SK-N-DZ (cell line): ENCODE measurements at places on chromosomes 3 and 15.

GRCh38 chr3:46027736-46028397 lies 584 bp upstream of the XCR1 start:
- no peak for DNase-seq

DNA sequence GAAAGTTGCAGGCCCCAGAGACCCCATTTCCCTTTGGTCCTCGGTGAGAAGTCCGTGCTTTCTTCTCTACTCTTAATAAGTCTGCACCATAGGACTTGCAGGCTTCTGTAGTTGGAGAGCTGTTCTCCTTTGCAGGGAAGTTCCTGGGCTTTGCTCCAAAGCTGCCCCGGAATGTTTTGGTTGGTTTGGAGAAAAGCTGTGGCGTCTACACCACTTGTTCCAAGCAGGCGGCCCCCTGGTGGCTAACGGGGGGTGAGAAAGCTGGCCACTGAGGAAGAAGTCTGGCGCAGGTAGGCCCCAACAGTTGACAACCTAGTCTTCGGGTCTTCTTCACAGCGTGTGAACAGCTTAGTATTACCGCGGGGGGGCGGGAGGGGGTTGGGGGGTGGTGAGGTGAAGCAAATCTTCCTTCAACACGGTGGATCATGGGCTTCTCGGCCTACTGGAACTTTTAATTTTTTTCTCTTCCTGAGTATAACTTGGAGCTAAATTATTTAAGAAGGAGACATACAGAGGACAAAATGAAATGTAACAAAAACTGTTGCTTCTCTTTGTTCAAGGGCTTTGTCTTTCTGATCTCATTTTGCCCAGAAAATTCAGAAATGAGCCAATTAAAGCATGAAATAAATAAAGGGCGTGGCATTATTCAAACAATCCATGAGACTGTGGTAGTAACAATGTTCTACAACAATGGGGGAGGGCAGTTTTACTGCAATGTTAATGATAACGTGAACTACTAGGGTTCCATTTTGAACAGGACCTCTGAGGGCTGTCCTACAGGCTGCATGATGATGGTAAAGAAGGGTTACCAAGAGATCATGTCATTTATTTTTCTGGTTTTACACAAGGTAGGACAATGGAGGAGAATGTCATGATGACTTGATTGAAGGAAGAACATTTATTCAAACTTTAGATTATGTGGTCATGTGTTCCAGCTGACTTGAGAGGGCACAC lies 2.2 kb upstream of the THRB start:
- DNase-seq = no peak

DNA sequence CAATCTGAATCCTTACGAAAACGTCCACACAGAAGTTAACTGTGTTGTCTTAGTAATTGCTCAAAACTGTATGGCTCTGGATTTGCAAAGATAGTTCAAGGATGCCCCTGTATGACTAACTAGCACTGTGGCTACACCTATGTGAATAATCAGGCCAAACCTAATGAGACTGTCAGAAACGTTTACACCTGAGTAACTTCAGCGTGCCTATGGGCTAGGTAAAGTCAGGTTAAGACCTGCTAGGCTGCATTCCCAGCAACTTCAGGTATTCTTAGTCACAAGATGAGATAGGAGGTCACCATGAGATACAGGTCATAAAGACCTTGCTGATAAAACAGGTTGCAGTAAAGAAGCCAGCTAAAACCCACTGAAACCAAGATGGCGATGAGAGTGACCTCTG lies 87.8 kb upstream of the PLXND1 start:
- no peak for DNase-seq

DNA sequence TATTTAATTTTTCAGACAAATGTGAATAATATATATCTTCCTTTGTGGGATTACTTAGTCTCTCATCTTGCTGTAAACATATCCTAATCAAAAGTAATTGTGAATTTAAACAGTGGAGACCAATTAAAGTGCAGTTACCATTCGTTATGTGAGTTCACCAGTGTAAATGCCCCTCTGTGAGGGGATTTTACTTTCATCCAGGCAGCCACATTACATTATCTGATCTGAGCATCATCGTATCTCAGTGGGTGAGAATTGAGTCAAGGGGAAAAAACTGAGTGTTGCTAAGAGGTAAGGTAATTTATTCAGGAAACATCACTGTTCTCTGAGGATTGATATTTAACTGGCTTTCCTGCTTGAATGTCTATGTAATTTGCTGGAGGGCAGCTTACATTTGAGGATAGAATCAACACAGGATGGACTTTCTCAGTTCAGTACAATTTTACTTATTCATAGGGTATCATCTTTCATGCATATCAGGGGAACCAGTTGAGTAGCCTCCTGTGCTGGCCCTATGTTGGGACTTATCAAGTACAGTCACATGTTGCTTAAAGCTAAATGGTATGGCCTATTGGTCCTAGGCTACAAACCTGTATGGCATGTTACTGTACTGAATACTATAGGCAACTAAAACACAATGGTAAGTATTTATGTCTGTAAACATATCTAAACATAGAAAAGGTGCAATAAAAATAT lies 219.7 kb downstream of the CD47 start:
- no peak for DNase-seq

GRCh38 chr15:85280203-85280602 lies 100.2 kb upstream of the AKAP13 start:
- no peak for DNase-seq

GRCh38 chr3:5013021-5013906 lies 34.0 kb downstream of the BHLHE40 start:
- DNase-seq = no peak

DNA sequence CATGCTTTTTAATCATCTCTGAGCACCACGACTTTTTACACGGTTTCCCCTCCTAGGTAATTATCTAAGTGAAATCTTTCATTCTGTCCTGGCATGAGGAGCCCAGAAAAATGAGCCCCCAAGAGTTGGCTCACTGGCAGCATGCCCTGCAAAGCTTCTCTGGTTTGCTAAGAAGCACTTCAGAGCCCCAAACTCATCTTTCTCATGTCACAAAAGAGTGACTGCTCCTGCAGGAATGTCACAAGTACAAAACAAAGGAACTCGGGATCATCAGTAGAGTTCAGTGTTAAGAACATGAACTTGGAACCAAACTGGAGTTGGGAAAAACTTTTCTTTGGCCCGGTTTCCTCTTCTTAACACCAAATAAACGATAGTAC lies 123.9 kb downstream of the FOXB1 start:
- DNase-seq = no peak

GRCh38 chr15:98806275-98806895 lies 158.0 kb downstream of the IGF1R start:
- no peak for DNase-seq

DNA sequence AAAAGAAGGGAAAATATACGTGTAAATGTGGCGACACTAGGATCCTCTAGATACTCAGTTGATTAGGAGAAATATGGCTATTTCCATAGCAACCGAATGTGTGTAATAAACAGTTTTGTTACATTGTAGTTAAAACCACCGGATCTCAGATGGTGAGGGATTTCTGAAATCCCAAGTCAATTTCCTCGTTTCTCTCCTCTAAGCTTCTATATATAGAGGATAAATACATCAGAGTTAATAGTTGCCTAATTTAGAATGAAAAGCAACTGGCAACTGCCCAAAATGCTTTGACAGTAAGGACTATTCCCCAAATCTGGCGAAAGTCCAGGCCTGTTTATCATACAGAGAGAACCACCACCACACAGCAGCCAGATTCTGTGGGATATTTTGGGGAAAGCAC lies 112.6 kb downstream of the GABRB3 start:
- no peak for DNase-seq

DNA sequence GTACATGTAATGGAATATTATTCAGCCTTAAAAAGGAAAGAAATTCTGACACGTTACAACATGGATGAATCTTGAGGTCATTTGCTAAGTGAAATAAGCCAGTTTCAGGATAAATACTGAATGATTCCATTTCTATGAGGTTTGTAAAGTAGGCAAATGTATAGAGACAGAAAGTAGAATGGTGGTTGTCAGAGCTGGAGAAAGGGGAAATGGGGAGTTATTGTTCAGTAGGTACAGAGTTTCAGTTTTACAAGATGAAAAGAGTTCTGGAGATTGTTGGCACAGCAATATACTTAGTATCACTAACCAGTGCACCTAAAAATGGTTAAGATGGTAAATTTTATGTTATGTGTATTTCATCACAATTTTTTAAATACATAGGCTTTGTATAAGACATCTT lies 60.6 kb downstream of the USP8 start:
- no peak for DNase-seq

DNA sequence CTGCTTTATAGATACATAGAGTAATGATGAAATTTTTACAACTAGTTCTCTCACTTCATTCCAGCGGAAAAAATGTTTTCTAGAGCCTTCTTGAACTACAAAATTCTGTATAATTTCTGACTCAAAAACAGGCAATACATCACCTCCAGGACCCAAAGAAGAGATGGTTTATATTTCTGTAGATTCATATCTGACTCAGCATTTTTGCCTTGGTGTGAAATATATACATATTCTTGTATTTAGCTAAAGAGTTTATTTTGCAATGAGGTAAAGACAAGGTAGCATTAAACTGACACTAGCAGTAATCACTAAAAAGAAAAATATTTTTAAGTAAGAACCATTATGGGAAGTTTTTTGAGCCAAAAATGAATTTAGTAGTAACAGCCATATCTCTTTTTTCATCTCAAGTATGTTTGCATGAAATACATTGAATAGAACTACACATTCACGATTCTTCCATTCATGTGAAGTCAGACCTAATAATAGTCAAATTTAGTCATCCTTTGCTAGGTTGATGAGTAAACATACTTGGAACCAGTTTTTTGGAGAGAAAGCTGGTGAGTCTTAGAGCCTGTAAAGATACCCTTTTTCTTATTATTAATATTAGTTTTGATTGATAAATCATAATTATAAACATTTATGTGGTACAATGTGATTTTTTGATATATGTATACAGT lies 31.6 kb downstream of the COL8A1 start:
- DNase-seq = no peak

DNA sequence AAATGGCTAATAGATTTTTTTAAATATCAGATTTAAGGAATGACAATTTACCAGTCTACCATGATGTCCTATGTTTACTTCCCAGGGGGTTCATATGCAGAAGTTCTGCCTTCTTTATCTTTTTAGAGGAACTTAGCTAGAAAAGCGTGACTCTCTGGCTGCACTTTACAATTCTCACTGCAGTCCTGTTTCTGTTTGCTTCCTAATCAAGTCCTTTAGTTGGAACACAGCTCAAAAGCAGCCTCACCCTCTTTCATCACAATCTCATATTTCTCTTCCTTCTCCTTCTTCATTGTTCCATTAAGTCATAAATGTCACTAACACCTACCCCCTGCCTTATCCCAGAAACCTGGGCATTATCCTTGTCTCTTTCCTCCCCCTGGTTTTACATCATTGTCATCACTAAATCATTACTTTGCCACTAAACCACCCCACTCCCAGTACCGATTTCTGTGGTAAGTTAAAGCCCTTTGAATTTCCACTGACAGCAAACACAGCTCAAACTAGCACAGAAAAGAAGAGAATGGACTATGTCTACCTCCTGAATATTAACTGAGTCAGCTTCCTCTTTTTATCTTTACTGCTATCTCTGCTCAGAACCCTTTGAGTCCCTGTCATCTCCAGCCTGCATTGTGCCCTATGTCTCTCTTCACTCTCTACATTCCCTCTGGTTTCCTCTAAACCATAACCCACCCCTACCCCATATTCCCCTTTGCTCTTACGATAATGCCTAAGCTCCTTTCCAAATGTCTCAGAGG lies 13.8 kb upstream of the PPP4R2 start:
- no peak for DNase-seq

GRCh38 chr3:172582712-172583111 lies 59.5 kb upstream of the TNFSF10 start:
- no peak for DNase-seq

DNA sequence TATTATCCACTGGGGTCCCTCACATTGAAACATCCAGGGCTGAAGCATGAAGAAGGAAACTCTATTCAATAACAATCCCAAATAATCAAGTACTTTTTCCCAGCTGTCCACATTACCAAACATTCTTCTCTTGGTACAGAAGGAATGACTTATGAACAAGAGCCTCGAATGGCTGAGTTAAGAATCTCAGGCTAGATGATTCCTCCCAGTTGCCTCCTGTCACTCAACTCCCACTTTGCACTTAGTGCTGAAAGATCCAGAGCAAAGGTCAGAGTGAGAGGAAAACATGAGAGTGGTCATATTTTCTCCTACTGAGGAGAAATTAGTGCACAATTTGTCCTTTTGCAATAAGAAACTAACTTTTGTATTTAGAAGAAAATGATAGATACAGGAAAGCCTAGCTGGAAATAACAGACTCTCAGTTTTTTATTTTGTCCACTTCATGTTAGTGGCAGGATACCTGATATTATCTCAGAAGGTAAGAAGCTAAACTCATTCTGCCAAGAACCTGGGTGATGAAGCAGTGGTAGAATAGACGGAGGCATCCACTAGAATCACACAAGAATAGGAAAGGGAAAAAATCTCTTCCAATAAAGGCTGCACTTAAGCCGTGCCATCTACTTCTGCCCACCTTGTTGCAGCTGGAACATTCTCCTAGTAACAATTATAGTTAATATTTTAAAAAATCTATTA lies 46.2 kb downstream of the GADL1 start:
- no peak for DNase-seq

DNA sequence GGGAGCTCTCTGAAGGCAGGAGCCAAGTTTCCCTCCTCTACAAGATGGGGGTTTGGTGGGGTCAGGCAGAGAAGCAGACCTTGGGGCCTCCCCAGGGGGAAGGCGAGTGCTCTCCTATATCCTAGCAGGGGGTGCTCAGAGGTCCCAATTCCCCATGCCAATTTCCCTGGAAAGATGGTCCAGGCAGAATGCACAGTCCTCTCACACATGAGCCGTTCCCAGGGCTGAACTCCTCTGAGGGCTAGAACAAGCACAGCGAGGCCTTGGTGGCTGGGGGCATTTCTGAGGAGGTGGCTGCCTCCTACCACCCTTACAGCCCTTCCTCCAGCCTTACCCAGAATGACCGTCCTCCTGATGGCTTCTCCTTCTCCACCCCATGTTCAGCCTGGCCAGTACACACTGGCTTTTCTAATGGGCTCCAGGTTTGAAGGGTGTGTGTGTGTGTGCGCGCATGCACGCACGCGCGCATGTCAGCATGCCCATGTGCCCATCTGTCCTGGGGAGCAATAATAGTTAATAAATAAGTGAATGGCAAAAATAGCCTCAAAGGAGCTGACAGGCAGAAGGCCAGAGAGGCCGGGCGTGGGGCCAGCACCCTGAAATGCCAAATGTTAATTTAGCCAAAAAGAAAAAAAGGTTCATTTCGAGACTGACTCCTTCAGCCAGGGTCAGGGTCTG lies 24.4 kb downstream of the ADCY5 start:
- no peak for DNase-seq
